Stimulated activated CD4-positive, alpha-beta T cell treated with anti-CD3 and anti-CD28 coated beads, Interleukin-1b, Interleukin-23, amount 100 ng/mL, for 1 hour (primary cell): ENCODE measurements at places on chromosomes 3 and 15.

- DNase-seq: no peak
Measured at GRCh38 chr15:96894659-96895058, 564.2 kb downstream of the NR2F2 start.

DNA sequence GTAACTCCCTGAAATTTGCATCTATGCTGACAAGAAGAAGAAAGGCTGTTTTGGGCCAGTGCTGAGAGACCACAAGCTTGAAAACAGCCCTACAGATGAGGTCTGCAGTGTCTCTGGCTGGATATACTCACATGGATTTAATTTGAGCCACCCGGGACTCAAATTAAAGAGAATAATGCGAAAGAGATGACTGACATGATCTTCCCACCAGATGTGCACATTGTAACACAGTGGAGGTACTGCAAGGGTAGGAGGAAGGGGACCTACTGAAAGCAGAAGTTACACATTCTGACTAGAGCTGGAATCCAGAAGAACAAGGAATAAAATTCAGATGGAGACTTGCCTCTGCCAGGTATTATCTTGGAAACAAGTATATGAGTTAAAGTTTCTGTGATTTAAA, 728.3 kb upstream of the SGO1 start:
- DNase-seq: no peak

- DNase-seq: no peak
Measured at GRCh38 chr3:13016083-13016720, 57.0 kb downstream of the IQSEC1 start.

DNA sequence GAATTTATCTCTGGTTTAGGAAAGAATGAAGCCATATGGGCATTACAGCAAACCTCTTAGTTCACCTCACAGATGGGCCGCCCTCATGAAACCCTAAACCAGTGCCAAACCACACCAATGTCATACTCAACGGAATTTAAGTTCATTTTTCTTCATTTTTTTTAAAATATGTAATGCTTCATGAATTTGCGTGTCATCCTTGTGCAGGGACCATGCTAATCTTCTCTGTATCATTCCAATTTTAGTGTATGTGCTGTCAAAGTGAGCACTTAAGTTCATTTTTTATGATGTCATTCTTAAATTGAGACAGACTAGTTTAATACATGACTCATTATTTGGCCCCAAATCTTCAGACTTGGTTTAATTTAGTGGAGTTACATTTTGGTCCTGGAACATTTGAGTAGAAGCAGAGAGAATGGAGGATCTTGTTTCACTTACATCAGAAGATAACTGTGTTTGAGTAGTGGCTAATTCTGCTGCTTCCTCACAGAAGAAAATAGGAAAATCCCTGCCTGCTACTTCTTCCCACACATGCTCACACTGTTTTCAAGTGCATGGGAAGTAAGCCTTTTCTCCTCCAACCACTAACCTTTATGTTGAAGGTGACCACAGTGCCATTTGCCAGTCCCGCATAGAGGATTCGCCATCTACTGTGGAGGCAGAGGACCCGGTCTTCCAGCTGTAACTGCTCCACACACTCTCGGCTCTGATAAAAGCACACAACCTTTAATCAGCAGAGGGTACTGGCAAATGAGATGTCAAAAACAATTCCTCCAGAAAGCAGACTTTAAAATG, 63.3 kb downstream of the ZNF106 start:
- no peak for DNase-seq

DNA sequence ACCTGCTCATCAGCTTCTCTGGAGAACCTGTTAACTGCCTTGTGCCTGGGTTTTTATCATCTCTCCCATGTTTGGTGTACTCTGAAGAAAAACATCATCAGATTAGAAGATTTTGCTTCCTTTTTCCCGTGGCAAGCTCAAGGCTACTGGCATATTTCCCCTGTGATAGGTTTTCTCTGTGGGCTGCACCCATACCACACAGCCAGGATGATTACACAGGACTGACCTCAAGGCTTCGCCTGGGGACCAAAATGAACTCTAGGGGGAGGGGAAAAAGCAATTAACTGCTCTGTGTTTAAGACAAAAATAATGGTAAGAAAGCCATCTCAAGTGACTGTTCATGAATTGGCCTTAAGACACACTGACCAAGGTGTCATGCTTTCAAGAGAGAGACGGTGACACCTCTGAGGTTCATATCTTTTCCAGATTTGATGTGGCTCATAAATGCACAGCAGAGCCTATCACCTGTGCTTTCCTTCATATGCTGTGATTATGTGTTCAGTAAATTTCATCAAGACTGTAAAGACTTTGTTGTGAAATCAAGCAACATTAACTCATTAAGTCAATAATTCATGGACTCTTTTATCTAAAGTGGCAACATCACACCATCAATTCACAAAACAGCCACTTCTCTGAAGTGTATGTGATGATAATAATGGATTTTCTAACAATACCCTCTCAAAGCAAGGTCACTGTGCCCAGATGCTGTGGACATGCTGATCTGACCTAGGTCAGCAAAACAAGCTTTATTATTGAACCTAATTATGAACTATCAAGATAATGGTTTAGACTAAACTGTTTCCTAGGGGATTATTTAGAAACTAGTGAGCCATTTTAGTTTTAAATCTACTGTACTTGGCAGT, 427.9 kb downstream of the WDR72 start:
- no peak for DNase-seq

DNA sequence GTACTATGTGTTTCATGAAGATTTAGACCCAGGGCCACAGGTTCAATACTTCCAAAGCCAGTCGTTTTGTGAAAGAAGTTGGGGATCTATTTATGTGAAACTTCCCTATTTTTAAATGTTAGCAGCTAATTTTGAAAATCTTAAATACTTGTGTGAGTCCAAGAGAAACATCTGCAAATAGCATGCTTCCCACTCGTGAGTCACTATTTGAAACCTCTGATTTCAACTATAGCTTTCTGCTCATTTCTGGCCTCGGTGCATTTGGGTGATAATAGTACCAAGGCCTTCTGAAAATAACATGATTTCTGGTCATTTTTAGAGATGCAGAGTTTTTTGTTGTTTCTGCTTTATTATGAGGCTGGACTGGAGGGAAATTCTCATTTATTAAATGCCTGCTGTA, 110.0 kb downstream of the OPA1 start:
- DNase-seq: no peak

- no peak for DNase-seq
Measured at GRCh38 chr3:143951351-143951971, 20.2 kb upstream of the DIPK2A start.

DNA sequence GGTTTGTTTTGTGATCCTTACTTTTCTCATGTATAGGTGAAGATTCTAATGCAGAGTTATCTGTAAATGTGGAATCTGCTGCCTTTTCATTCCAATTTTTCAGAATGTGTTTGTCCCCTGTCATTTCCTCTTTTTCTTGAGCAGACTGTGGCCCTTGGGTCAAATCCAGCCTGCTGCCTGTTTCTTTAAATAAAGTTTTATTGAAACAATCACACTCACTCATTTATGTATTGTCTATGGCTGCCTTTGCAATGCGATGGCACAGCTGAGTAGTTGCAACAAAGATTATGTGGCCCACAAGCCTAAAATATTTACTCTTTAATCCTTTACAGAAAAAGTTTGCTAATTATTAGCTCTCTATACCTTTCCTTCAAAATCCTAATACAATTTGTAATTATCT, 116.3 kb upstream of the NPHP3 start:
- no peak for DNase-seq

DNA sequence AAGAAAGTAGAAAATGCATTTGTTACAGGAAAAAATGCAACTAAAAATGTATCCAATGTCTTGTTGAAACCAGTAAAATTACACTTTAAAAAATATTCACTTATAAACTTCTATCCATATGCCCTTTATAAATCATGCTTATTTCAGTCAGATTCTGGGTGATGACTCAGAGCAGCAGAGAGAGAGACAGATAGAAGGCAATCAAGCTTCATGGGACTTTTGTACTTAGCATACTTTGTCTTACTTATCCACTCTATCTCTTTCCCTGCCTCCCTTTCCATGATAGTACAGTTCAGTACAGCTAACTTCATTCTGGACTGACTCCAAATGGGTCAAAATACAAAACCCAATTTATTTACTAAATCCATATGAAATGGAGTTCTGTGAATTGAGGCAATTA, 1438.2 kb downstream of the ZPLD1 start:
- DNase-seq: no peak

DNA sequence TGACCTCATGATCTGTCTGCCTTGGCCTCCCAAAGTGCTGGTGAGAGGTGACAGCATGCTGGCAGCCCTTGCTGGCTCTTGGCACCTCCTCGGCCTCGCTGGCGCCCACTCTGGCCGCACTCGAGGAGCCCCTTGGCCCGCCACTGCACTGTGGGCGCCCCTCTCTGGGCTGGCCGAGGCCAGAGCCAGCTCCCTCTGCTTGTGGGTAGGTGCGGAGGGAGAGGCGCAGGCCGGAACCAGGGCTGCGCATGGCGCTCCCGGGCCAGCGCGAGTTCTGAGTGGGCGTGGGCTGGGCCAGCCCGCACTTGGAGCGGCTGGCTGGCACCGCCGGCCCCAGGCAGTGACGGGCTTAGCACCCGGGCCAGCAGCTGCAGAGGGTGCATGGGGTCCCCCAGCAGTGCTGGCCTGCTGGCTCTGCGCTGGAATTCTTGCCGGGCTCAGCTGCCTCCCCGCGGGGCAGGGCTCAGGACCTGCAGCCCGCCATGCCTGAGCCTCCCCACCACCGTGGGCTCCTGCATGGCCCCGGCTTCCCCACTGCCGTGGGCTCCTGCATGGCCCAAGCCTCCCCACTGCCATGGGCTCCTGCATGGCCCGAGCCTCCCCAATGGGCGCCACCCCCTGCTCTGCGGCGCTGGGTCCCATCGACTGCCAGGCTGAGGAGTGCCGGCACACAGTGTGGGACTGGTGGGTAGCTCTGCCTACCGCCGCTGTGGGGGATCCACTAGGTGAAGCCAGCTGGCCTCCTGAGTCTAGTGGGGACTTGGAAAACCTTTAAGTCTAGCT, 76.4 kb upstream of the OSBPL11 start:
- DNase-seq: no peak

- DNase-seq: no peak
Measured at GRCh38 chr3:3765661-3766060, 33.6 kb upstream of the LRRN1 start.

- DNase-seq: no peak
Measured at GRCh38 chr3:54427501-54427900, 305.1 kb downstream of the CACNA2D3 start.

GRCh38 chr3:195059471-195060216, 211.3 kb downstream of the XXYLT1 start:
- DNase-seq: no peak

GRCh38 chr15:36501063-36501678, 78.3 kb upstream of the CDIN1 start:
- no peak for DNase-seq

DNA sequence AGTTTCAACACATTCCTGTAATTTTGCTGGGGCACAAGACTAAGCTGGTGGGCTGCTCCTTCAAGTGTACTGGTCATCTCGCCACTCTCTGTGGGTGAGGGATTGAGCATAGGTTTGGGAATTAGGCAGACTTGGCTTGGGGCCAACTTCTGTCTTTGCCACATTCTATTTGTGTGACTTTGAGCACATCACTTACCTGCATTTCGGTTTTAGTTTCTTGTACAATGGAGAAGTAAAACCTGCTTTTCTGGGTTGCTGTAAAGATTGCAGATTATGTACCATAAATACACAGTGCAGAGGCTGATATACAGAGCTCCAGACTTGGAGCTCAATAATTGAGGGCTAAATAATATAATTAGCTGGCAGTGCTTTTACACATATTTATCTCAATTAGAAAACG, 162.1 kb downstream of the C3orf38 start:
- no peak for DNase-seq

DNA sequence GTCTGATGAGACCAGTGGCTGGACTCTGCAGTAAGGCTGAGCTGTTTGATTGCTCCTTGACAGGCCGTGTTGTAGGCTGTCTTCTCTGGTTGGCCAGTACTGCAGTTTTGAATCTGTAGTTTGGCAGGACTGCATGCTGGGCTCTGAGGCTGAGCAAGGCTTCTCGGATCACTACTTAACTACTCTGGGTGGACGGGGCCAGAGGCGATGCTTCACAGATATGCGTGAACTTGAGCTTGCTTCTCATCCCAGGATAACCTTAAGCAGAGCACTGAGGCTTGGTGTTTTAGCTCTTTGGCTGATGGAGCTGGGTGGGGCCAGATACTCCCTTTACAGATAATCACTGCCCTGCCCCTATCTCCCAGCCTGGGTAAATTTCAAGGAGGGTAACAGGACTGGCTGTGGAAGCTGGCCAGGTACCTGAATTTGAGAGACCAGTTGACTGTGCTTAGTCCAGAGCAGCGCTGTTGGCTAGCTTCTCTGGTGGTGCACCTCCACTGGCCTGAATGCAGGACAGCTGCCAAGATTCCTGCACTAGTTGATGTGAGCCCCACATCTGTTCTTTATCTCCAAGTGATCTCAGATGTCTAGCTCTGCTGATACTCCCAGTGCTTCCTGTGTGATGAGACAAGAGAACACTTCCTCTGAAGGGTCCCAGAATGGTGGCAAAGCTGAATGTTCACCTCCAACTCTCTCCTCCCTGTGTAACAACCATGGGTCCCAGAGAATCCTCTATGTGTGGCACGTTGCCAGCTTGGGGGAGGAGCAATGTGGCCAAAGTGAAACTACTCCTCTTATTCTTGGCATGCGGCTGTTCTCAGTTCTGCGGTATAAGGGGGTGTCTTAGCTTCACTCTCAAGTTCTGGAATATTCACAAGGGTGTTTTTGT, 37.9 kb downstream of the RPL39L start:
- DNase-seq: no peak

DNA sequence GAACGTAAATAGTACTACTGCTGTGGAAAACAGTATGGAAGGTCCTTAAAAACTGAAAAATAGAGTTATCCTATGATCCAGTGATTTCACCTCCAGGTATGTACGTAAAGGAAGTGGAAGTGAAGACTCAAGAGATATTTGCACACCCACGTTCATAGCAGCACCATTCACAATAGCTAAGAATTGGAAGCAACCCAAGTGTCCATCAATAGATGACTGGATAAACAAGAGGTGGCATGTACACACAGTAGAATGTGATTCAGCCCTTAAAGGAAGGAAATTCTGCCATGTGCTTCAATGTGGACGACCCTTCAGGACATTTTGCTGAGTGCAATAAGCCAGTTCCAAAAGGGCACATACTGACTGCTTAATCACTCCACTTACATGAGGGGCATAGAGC, 188.3 kb downstream of the APBA2 start:
- no peak for DNase-seq

DNA sequence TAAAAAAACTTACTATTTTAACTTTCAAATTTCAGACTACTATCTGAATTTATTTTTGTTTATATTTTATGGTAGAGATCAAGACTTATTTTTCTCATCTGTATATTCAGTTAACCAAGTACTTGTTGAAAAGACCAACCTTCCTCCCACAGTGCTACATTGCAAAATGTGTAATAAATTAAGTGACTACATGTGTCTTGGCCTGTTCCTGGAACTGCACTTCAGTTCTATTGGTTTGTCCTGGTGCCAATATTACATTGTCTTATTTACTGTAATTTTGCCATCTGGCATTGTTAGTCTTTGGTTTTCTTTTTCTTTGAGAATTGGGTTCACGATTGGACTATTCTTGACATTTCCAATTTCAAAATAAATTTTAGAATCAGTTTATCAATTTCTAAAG, 138.4 kb upstream of the KCNMB2 start:
- no peak for DNase-seq

GRCh38 chr3:102143536-102143935, 291.3 kb upstream of the ZPLD1 start:
- no peak for DNase-seq

- DNase-seq: no peak
Measured at GRCh38 chr3:40780925-40781406, 256.2 kb downstream of the ZNF621 start.

- no peak for DNase-seq
Measured at GRCh38 chr3:45123030-45123429, 23.1 kb downstream of the CDCP1 start.

GRCh38 chr3:149366031-149366430, 11.4 kb downstream of the TM4SF1 start:
- no peak for DNase-seq
